NCI-H1694 treated with DMSO at 0.1 percent for 48 hours (cell line): ENCODE measurements at places on chromosomes 7 and 10.

DNA sequence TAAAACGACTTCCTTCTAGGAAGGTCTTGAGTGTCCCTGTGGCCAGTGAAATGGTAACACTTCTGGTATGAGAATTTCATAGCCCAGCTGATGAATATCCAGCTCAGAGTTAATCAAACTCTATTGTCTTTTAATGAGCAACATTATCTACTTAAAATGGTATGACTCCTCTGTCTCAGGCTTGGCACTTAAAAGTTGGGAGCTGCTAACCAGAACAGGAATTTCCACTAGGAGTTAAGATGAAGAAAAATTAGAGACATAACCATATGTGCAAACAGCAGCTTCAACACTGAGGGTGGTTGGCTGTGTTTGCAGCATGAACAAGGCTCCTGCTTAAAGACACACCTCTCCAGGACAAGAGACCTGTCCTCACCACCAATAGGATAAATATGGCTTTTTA is 46.8 kb downstream of the CH25H start:
- DNase-seq: no peak

GRCh38 chr7:102389810-102390209 is 6.4 kb upstream of the PRKRIP1 start:
- no peak for DNase-seq

DNA sequence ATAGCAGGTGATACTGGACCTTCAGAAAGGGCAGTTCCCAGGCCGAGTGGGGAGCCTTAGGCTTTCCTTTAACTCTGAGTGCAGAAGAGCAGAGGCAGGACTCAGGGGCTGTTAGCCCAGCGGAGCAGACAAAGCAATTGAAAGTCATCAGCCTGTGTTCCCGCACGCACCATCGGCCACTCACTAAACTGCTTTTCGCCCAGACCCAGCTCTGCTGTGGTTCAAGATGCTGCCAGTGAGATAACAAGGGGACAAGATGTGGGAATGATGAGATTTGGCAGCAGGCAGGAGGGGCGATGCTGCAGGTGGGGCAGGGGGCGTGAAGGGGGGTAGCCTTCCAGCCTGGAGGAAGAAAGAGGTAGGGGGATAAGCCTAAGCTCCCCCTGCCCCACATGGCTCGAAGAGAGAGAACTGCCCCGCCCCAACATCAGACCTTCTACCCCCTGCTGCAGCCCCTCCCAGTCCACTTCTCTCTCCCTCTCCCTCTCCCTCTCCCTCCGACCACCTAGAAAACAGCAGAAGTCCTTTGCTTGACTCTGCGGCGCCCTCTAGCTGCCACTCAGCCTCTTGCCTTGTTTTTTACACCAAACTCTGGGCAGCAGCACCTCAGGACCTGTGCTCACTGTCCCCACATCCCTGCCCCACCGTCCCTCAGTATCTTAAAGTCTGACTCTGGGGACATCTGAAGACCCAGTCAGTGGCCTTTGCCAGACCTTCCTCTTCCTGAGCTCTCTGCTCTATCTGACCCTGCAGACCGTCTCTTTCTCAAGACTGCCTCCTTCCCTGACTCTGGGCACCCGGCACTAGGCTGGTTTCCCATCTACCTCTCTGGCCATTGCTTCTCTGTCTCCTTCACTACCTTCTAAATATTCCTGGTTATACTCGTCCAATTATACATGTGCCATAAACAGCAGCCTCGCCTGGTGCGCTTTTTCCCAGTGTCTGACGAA is 110.5 kb downstream of the C10orf105 start:
- peak; percentile 50 for DNase-seq

DNA sequence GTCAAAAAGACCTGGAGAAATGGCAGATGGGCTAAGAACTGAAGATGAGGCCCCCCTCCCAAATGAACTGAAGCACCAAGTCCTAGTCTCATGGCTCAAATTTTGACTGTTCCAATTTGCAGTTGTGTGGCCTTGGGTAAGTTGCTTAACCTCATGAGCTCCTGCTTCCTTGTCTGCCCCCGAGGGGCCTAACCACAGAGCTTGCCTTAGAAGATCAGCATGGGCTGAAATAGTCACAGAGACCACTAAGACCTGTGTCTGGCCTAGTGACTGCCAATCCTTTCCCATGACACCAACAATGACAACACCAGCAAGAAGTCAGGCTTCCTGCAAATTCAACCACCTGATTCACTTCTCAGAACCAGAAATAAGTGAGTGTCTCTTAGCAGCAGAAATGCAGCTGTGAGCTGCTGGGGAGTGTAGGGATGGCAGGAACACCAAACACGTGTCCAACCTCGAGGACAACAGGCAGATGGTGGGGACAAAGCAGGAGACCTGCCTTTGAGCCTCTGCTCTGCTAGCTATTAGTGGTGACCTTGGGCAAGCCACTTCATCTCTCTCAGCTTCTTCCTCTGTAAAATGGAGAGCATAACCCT is 23.7 kb downstream of the CRHR2 start:
- DNase-seq: no peak

DNA sequence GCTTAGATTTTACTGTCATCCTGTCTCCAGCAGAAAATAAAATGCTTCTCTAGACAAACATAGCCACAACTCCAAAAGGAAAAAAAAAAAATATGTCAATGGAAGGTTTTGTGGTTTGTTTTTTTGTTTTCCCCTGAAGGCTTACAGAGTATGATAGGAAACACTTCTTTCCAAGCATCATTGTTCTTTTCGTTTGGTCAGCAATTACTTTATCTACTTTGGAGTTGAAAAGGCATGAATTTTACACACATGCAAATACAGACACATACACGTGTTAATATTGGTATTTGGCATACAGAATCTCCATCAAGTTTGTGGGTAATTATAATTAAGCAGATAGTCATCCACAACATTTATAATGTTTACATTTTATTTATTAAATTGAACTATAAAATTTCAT is 496.9 kb upstream of the MBL2 start:
- DNase-seq: no peak

DNA sequence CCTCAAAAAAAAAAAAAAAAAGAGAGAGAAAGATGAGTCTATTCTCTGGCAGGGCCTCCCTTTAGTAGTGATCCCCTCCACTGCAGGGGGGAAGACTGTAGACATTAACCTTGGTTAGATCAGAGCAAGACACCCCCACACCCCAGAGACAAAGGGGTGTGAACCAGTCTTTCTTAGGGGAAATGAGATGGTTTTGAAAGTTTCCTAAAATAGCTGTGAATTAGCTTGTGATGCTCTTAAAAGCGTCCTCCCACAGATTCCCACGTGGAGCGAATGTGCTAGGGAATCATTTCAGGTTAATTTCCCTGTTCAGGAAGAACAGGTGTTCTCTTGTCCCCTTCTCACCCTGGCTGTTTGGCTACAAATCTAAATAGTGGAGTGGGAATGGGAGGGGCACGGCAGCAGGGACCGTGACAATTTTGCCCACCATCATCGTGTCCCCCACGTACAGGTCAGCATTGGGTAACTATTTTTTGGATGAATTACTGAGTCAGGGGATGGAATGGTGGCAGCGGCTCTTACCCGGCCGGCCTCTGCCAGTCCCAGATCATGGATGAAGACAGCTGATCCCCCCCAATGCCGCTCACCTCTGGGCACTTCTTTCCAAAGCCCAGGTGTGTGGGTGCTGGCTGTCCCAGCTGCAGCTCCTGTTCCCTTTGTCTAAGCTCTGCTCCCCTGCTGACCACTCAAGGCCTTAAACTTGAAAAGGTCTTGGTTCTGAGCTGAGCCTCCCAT is 152.9 kb downstream of the CCDC3 start:
- DNase-seq: no peak

- no peak for DNase-seq
Observed at GRCh38 chr7:31410265-31410664, 69.7 kb upstream of the NEUROD6 start.
